ENCODE measurements at places on chromosomes 2 and 18.
A peak's percentile ranks its signal among the peaks of the same experiment; 100 is the strongest.

GRCh38 chr2:3504741-3505140 lies 14.6 kb downstream of the ADI1 start:
- no peak for DNase-seq

GRCh38 chr2:25374411-25374810 lies 32.7 kb upstream of the DNMT3A start:
- DNase-seq = no peak

DNA sequence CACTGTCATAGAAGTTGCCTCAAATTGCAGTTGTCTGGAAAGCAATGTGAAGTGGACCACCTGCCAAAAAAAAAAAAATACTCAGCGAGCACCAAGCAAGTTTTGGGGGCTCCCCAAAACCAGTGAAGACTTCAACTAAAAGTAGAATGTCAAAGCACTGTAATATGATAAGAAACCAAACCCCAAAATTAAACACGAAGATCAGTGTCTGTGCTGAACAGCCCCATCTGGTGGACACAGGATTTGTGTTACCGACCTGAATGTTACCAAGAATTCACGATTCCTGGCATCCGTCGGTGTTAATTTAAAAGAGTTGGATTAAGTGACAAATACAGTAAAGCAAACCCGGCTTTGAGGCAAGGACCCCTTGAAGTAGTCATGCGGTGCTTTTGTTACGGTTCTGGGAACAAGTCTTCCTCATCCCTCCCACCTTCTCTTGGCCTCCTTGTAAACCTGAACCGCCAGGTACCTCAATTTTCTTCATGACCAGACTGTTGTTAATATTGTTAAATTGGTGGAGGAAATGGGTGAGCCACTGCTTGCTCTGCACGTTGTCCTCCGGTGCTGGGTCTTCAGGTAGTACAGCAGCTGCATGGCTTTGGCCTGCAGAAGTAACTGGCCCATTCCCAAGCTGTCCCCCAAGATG lies 31.3 kb upstream of the SSB start:
- DNase-seq = peak; percentile 70

GRCh38 chr2:71546275-71546638 lies 92.9 kb downstream of the DYSF start:
- no peak for DNase-seq

DNA sequence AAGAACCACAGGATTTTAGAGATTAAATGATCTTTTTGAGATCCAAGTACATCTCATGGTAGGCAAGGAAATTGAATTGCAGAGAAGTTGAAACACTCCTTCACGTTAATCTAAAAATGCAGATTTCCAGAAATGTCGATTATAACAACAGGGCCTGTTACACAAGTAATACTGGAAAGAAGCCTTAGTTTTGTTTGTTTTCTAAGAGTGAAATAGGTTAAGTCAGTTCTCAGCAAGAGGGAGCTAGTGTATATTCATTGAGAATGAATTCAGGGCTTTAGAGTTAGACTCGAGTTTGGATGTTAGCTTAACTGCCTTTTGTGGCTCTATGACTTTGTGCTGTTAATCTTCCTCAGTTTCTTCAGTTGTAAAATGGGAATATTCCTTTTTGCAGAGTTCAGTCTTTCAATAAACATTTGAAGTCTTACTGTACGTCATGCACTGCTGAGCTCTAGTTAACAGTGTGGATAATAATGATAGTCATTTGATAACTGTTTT lies 926 bp downstream of the NDUFV2 start:
- DNase-seq = no peak

DNA sequence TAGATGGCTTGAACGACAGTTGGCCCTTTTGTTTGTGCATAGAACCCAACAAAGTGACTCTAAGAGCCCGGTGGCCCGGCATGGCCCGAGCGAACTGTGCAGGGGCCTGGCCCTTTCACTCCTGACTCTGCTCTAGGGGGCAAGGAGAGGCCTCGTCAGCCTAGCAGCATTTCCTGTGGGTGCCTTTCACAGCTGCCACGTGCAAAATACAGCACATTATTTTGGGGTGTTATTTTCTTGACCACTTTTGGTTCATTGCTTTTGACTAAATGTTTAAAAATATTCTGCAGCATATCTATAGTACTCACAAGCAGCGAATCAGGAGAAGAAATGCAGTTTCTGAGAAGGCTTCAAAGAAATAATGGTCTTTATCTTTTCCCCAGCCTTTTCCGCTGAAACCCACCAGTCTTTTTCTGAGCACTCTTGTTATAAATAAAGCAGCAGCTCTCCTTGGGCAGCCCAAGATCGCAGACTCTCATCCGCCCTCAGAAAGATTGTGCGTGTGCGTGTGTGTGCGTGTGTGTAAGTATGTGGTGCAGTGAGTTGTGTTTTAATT lies 31.3 kb downstream of the DGKD start:
- DNase-seq = peak; percentile 42

DNA sequence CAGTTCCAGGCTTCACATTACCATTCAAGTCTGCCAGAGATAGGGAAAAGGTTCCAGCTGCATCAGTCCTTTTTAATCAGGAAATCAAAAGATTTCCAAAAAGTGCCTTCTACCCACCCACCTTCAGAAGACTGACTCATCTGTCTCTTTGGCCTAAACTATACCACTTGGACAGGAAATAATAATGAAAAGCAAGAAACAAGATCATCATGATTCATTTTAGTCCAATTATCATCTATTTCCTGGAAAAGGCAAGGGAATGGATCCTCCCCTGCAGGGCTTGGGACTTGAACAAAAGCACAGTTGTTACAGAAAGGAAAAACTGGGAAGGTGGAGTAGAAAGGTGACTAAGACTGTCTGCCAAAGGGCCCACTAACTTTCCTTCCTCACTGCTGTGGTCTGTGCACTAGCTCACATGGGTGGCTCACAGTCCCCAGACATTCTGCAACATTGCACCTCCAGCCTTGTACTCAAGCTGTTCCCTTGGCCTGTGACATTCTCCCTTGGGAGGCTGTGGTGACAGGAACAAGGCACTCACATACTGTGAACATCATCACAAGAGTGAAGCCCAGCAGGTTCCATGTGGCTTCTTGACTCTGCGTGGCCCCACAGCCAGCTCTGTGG lies 75.3 kb downstream of the VSNL1 start:
- no peak for DNase-seq

DNA sequence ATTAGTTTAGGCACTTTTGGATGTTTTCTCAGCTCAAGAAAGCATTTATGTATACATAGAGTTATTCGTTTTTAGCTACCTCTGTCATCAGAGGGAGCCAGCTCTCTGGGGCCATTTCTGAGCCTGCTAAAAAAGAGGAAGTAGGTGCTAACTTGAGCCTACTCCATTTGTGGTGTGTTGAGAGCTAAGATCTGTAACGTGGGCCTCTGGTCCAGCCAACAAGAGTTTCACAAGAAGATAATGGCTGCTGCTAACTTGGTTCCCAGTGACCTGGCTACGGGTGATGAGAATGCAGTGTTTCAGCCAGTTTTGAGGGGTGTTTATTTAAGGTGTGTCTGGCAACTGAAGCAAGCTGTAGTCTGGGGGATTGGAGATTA lies 182.5 kb downstream of the PRKCE start:
- DNase-seq = no peak

GRCh38 chr2:112217854-112218253 lies 37.0 kb downstream of the ZC3H8 start:
- DNase-seq = no peak

- peak; percentile 31 for DNase-seq
Observed at GRCh38 chr2:128623776-128624761, 305.4 kb upstream of the HS6ST1 start.

DNA sequence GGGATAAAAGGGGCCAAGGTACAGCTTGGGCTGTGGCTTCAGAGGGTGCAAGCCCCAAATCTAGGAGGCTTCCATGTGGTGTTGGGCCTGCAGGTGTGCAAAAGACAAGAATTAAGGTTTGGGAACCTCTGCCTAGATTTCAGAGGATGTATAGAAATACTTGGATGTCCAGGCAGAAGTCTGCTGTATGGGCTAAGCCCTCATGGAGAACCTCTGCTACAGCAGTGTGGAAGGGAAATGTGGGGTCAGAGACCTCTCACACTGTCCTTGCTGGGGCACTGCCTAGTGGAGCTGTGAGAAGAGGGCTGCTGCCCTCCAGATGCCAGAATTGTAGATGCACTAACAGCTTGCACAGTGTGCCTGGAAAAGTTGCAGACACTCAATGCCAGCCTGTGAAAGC lies 880.6 kb upstream of the ID2 start:
- DNase-seq = no peak

DNA sequence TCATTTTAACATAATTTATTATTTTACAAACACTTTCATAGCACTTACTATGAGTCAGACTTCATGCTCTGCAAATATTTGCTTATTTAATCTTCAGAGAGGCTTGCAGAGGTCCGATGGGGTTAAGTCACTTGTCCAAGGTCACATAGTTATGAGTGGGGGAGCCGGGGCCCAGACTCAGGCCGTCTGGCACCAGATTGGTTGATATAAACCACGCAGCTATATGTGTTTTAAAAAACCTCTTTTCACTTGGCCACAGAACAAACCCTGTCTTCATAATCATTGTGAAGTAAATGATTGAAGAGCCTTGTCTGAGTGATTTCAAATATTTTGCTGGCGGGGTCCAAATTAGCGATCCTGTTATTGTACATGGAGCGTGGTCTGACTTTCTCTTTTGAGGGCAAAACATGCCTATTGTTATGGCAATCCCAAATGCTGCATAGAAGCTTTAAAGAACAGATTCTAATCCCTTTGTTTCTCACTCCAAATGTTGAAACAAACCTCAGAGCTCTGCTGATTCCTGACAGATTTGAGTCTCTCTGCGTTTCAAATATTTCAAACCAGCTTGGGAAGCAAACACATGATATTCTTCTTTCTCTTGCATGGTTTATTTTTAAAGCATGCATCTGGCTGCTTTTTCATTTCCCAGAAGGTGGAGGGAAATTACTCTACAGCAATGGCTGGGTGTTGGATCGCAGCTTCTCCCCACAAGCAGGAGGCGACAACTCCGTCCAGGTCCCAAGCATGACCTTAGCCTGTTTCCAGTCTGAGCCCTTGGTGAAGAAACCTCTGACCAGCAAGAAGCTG lies 142.4 kb downstream of the DDX1 start:
- DNase-seq = no peak

DNA sequence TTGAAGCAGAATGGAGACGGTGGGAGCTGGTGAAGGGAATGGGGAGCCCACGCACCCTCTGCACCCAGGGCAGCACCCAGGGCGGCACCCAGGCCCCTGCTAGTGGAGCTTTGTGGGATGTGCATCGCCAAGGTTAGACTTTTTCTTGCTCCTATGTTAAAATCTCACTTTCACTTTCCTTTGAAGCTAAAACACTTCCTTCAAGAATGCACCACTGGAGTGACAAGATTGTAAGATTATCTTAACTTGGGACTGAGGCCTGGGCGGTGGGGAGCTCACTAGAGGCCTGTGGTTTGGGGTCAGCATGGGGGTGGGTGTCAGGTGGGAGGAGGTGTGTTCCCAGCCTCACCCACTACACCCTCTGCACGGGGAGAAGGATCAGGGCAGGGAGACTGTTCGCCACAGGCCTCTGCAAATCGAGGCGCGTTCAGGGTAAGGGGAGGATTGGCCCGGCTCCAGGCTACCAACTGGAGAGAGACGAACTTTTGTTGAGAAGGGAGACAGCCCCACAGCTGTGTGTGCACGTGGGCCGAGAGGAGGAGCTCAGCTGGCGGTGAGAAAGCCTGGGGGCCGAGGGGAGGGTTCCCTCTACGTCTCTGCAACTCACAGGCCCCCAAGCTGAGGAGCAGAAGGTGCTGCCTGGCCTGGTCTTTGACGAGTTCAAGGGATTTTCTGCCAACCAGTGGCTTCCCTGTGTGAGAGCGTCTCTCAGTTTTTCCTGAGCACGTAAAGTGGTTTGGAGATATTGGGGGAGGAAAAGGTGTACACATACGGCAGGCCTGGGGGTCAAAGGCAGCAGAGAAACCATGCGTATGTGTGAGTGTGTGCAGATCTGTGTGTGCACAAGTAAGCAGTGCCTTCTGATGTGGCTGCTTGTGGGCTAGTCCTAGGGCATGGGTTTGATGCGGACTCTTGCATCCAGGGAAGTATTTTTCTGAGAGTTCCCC lies 147.7 kb downstream of the KLHL29 start:
- peak; percentile 61 for DNase-seq

DNA sequence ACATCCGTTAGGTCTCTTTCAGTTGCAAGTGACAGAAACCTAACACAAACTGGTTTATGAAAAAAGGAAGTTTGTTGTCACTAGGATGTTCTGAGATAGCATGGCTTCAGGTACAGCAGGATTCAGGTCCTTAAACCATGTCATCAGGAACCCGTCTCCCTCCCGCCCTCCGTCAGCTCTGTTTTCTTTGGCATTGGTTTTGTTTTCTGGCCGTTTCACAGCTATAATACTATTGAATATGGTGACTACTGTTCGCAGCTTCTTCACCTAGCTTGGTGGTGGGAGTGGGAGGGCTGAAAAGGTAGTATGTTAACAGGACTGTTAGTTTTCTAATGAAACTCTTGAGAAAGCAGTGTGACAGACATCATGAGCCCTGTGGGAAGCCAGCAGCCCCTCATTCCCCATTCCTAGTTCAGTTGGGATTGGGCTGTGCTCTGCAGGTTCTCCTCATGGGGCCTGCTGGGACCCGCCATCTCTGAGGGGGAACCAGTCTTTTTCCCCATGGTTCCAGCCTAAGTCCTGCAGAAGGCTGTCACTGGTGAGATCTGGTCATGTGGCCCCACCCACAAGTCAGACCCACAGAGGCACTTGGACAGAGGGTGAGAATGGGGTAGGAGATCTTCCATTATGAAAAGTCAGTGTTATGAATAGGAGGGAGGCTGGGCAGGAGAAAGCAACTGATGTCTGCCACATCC lies 12.1 kb downstream of the PTMA start:
- no peak for DNase-seq

DNA sequence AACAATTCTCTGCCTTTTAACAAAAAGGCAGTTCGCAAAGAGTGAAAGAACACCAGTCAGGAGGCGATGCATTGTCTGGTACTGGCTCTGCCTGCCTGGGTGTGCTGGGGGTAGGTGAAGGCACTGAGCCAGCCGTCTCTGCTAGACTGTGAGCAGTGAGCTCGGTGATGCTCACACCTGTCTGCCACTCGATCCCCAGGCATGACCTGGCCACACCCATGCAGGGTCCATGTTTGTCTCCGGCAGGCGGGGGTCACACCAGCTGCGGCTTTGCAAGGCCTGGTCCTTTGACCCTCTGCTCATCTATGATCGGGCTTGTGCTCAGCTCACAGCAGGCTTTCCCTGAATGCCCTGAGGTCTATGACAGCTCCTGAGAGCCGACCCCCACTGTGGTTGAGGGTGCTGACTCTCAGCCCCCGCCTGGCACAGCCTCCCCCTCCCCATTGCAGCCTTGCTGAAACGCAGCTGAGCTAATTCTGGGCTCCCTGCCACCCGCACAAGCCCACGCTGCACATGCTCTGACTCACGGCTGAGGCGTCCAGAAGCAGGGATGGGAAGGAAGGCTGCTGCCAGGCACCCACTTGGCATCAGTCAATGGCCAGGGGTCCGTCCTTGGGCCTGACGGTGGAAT lies 23.7 kb downstream of the CRACDL start:
- no peak for DNase-seq

DNA sequence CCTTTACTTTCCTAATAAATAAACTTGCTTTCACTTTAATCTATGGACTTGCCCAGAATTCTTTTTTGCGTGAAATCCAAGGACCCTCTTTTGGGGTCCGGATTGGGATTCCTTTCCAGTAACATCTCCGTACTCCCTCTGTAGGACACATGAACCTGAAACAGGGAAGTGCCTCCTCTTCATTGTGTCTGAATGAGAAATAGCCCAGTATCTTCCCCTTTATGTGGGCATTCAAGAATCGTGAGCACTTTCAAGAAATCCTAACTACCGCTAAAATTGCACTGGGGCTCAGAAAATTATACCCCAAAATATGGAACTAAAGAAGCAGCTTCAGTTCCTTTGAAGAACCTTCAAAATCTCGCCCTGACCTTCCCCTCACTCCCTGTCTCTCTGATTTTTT lies 7.8 kb upstream of the POMC start:
- DNase-seq = no peak

- DNase-seq = no peak
Observed at GRCh38 chr2:161975062-161975812, 98.8 kb downstream of the DPP4 start.
